Activated CD8-positive, alpha-beta memory T cell treated with anti-CD3 and anti-CD28 coated beads for 1 hour (primary cell): ENCODE measurements at places on chromosomes 16 and 17.

GRCh38 chr16:82016964-82017363 lies 5.7 kb upstream of the SDR42E1 start:
- no peak for DNase-seq

- DNase-seq = no peak
Observed at GRCh38 chr17:27593232-27593856, 37.6 kb upstream of the LGALS9 start.

DNA sequence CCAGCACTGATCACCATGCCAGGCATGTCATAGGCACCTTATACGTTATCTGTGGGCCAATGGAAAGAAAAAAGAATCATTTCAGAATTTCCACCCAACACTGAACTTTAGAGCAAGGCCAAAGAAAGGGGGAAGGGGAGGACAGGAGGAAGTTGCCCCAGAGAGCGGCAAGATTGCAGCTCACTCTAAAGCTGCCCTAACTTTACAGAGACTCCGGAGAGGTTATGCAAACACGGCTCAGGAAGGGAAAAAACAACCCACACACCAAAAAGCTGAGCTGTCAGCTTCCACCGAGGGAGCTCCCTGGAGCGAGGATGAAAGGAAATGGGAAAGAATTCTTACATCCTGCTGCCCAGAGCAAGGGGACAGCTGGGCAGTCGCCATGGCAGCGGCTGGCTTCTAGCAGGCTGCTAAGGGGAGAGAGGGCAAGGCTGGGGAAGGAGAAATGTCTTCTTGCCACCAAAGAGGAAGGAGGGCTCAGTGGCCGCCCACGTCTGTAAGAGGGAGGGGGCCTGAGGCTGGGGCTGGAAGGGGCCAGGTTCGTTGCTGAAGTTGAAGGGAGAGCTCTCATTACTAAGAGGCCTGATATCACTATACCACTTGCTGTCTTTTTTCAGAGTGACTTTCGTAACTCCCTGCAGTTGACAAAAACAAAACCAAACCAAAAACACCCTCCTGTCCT lies 18.2 kb downstream of the COTL1 start:
- DNase-seq = no peak

GRCh38 chr17:73719588-73720071 lies 75.4 kb upstream of the SDK2 start:
- no peak for DNase-seq

- DNase-seq = no peak
Observed at GRCh38 chr17:70261170-70261569, 91.8 kb downstream of the KCNJ2 start.

DNA sequence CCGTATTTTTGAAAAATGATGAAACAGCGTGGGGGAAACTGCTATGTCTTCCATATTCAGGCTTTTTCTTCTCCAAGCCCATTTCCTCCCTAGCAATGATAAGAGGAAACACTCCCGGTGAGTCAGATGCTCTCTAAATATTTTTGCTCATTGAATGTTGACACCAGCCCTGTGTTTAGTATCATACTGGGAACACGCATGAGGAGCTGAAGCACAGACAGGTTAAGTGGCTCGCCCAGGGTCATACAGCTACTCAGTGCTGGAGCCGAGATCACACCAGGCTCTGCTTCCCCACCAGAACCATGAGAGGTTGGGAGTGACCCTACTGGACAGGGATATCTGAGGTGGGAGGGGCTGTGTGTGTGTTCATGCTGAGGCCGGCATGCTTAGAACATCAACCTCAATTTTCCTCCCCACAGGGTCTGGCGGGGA lies 37.8 kb upstream of the ADGRG1 start:
- no peak for DNase-seq

- no peak for DNase-seq
Observed at GRCh38 chr16:13425836-13426235, 494.1 kb upstream of the ERCC4 start.

DNA sequence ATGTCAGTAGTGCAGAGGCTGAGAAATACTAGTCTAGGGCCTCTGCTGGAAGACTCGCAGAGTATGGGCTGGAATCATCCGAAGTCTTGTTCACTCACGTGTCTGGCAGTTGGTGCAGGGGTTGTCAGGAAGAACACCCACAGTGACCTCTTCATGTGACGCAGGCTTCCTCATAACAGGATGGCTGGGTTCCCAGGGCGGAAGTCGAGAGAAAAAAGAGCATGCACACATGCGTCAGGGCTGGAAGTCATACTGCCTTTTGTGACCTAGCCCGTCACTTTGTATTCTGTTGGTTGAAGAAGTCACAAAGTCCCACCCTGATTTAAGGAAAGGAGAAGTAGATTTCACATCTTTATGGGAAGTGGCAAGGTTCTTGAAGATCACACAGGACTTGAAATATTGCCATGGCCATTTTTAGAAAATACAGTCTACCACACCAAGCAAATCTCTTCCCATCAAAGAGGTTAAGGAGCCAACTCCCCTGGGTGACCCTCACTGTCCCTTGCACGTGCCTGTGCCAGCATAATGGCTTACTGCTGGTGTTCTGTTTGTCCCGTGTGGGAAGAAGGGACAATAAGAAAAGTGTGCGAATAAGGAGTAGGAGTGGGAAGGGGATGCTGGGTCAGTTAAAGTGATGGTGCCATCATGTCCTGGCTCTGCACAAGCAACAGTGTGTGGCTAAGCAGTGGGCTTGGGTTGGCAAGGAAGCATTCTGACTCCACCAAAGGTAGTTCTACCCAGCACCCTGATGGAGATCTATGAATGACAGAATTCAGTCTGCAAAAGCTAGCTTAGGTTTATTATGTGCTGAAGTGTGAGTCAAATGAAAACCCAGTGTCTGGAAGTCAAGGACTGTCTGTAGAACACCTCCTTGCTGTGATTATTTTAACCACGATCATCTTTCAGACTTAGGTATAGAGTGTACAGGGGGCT lies 28.1 kb downstream of the HEATR3 start:
- no peak for DNase-seq

DNA sequence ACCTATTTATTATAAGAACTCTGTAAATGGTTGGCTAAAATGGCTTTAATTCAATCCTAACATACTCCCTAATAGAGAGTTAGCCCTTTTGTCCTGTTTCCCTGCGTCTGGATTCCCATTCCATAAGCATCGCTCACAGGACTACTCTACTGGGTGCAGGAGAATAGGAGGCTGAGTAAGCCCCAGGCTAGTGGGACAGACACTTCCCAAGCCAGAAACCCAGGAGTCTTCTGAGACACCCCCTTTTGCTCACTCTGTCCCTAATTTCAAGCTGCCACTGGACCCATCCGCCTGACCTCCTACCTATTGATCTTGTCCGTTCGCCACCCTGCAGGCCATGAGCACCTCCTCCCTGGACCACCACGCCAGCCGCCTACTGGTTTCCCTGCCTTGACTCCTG lies 16.7 kb upstream of the TOB1 start:
- DNase-seq = no peak

DNA sequence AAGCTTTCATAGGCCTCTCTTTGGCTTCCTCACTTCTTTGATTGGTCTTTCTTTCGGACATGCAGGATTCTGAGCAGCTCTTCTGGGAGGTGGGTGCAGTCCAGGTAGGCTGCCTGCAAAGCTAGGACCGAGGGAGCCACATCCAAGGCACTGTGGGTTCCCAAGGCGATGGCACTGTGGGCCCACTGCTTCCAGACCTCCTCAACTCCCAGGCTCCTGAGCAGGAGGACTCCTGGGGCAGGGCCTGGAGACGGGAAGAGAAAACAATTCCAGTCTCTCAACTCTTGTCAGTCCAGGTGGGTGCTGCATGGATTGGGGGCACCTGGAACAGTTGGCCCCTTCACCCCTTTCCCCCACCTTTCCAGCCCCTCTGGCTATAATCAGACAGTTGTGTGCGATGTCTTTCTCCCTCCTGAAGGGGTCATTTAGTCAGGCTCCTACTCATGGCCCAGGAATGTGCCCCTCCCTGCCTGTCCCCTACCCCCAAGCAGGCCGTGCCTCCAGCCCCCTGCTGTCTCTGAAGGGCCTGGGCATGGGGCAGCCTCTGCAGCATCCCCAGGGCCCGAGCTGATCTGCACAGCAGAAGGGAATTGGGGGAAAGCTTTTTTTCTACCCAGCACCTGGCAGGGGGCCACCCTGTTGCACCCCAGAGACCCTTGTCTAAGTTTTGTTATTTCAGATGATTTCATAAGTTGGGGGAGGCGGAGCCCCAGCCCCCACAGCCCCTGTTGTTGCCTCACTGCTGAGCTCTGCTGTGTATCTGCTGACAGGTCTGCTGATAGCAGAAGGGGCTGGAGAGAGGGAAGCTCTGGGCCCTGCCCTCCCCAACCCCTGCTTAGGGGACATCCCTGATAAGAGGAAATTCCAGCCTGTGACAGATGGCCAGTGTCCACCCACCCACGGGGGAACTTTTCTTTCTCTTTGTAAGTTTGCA lies 330.3 kb downstream of the SEC14L1 start:
- DNase-seq = no peak

DNA sequence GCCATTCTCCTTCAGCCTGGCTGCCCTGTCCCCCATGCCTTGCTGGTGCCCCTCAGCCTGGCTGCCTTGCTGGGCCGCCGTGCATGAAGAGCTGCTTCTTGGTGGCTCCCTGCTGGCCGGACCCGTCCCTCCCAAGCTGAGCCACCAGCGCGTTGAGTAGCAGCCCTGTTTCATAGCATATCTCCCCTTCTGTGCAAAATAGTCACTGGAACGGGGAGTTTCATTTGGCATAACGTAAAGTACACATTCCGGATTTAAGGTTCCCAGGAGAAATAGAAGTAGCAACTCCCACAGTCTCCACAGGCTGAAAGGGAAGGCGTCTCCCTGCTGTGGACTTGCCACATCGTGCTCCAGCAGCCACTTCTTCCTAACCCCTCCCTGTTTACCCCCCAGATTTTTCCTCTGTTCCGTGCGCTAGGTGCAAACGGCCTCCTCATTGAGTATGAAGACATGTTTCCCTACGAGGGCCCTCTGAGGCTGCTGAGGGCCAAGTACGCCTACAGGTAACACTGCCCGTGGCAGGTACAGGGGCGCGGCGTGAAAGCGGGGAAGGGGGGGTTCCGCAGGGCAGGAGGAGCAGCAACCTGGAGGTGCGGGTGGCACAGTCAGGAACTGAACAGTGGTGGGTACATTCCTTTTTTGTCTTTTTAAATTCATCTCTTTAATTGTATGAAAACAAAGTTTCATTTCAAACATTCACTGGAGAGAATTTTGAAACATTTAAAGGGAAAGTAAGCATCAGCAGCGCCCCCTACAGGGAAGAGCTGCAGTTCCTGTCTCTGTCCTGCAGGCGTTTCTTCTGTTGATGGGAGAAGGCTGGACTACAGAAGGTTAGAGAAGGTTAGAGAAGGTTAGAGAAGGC lies 5.8 kb upstream of the OGFOD3 start:
- DNase-seq = peak; percentile 38
